ENCODE measurements at places on chromosomes 5 and 9.
A peak's percentile ranks its signal among the peaks of the same experiment; 100 is the strongest.

- no peak for DNase-seq
Measured at GRCh38 chr5:157520911-157521703, 54.5 kb downstream of the ADAM19 start.

GRCh38 chr9:38687389-38687842 is 32.5 kb downstream of the FAM240B start:
- DNase-seq: no peak

- no peak for DNase-seq
Measured at GRCh38 chr5:2642684-2643345, 108.7 kb downstream of the IRX2 start.

DNA sequence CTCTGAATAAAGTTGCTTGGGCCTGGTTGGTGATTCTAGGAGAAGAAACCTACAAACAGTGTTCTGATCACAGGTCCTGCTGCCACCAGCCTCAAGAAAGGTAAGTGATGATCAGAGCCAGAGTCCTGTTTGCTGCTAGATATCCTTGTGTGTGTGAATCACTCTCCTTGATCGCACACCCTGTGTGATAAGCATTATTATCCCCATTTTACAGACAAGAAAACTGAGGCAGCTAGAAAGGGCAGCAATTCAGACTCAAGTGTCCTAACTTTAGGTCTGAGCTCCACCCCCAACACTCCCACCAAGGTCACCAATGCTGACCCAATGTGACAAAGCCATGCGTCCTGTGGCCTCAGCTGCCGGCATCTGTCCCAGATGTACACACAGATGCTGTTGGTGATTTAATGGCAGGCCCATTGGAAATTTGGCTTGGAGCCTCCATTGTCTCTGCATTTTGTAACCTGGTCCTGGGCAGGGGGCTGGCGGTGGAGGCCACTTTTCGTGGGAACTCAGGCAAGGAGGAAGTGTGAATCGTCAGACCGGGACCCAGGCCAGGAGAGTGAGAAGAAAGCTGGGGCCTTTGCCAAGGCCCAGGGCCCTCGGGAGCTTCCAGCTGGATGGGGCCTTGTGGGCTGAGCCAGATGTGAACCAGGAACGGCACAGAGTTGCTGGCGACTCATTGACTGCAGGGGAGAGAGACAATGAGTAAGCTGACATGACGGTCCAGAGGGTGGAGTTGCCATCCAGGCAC is 29.8 kb upstream of the GGTA1 start:
- DNase-seq: peak; percentile 5

DNA sequence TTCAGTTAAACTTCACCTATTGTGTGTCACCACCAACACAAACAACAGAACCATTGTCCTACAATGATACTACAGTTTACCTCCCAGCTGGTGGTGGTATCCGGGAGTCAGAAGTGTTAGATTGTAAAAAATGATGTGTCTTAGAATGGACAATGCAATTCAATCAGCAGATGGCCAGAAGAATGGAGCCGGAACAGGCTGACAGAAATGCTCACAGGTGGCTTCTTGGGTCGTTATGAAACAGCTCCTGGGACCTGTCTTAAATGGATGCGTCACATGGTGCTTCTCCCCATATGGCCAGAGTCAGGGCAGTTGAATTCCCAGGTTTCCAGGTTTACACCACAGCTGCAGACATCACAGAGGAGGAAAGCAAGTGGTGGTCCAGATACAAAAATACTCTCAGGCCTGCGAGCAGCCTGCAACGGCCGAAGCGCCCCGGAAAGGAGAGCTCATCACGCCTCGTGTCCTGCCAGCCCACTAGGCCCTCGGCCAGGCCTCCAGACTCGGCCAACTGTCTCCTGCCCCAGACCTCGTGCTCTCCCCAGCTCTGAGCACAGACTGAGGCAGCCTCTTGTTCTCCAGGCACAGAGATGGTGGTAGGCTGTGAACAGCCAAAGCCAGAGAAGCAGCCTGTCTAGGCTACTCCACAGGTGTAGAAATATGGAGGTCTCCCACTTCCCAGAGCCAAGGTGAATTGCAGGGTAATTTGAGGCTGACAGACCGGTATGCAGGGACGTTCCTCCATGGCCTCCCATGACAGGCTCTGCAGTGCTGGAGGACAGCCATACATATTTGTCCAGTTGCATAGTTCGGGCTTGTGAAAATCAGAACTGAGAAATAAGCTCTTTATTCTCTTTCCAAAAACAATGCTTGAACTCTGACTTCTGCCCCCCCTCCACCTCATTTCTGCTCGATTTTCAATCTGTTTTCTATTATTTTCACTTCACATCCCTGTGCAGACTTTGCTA is 98.5 kb upstream of the SPATA31C2 start:
- DNase-seq: no peak

- DNase-seq: no peak
Measured at GRCh38 chr5:153863951-153864350, 174.8 kb downstream of the FAM114A2 start.

DNA sequence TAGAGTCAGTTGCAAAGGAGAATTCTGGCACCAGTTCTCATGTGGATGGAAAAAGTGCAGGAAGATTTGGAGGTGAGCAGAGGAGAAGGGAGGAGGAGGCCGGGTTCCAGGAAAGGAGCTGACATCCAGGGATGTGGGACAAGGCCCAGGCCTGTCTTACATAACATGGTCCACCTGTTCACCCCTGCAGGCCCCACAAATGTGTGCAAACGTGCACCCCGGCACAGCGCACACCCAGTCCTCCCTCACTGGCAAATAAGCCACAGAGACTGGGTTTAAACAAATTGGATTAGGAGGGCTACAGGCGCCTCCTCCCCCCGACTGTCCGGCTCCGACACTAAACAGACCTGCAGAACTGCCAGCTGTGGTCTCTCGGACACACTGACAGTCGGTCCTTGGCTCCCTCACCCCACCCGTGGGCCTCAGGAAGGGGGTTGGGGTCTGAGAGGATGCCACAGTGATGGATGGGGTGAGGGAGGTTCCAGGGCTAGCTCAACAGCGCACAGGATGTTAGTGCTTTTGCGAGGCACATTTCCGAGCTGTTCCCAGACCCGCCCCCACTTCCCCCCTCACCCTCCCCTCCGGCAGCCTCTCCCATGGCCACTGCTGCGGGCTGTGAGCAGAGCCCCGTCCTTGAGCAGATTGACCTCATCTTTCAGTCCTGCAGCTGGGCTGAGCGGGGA is 43.4 kb upstream of the IL17B start:
- DNase-seq: no peak

DNA sequence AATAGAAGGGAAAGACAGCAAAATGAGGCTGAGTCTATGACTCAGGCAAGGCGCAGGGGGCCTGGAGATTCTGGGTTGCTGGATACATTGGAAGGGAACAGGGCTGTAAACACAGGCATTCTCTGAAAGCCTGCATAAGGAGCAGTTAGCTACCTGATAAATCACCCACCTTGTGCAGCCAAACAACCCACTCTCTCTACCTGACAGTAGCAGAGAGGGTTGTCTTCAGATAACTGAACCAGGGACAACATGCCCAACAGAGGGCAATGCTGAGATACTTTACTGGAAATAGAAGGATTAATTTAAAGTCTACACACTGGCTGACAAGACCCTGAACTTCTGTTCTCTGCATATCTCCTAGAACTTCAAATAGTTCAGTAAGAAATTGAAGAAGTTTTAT is 161.6 kb downstream of the KCTD16 start:
- DNase-seq: no peak

DNA sequence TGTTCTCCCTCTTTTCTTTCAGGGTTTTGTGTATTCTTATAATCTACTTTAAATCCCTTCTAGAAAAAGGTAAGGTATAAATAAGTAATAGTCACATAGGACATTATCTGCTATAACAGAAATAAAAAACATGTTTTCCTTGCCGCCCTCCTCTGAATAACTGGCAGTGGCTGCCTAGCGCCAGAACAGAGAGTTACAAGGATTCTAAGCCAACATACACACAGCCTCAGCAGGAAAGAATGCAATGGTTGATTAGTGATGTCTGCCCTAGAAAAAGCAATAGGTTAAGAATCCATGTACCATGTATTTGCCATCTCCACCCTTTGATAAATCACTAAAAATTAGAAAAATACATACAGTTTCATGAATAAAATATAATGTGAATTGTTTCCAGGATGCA is 4.9 kb downstream of the MED27 start:
- no peak for DNase-seq

DNA sequence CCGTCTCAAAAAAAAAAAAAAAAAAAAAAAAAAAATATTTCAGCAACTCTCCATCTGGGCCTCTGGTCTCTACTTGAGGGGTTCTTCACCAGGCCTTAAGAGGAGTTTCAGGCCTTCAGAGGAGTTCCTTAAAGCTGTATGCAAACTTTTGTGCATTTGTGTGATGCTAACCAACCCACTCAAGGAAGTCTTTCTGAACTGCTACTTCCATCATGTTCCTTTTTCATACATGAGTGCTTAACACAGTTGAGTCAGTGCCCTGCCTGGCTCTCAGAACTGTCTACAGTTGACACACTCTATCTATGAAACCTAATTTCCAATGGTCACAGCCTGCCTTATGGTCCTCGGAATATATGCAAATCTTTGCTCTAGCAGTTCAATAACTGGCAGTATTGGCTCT is 146.5 kb downstream of the MEF2C start:
- no peak for DNase-seq

DNA sequence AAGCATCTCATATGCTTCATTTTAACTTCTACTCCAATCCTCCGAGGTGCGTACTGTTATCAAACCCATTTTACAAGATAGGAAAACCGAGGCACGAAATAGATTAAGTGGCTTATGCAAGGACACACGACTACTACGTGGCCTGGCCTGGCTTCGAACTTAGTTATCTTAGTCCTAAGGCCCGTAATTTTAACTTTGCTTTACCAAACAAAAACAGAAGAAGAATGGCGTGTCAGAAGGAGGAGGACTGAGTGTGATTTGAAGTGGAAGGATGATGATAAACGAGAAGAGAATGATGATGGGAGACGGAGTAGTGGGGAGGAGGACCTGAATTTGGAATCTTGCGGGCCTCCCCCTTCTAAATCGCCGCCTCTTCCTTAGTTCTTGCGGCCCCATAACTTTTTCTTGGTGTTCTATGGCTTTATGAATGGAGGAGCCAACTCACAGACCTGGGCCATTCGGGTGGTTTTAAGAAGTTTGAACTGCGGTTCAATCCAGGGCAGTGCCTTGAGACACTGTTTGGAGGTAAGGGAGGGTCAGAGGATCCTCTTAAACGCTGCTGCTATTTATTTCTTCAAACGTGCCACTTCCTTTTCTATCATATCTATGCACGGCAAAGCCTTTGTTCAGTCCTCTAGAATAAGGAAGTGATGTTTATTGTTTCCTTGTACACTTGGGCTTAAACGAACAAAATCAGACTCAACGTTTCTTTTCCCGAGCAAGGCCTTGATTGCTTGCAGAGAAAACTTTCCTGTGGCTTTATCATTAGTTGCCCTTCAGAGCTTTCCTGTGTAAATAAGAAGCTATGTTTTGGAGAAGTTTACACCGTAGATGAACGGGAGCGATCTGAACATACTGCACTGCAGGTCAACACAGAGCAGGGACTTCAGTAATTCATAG is 795 bp downstream of the CNOT8 start:
- DNase-seq: no peak

DNA sequence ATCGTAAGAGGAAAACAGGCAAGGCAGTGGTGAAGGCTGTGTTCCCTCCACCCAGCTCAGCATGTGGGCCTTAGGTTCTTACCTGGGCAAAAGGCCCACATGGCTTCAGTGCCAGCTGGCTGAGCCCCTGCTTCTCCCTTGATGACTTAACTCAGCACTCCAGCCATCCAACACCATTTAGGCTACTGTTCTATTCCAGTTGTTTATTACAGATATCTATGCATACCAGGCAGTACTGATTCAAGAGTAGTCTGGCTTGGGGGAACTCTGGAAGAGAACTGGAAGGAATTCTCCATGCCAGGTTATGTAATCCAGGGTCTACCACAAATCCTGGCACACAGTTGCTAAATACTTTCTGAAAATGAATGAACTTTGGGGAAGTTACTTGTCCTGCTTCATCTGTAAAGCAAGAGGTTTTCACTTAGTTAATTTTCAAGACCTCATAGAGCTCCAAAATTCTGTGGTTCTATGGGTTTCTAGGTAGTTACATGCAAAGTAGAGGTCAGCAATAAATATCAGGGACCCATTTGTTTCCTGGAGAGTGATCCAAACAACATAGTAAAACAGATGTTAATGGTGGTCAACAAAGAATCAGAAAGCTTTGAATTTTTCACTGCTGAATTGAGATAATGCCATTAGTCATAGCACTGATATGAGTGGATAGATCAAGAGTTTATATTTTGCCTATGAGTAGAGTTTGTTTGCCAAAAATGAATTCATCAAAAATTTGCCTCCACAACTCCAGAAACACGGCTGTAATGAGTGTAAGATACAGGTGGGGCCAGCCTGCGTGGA is 88.2 kb upstream of the OSMR start:
- DNase-seq: no peak

GRCh38 chr5:135594416-135594960 is 15.7 kb upstream of the CXCL14 start:
- DNase-seq: no peak
